Lung (tissue), 17 donors: ENCODE measurements at places on chromosomes 1 and 21. TPM values are rescaled to one million over a fixed set of nuclear protein-coding genes. Genes with fewer than 3 reads are reported as not detected.

DNA sequence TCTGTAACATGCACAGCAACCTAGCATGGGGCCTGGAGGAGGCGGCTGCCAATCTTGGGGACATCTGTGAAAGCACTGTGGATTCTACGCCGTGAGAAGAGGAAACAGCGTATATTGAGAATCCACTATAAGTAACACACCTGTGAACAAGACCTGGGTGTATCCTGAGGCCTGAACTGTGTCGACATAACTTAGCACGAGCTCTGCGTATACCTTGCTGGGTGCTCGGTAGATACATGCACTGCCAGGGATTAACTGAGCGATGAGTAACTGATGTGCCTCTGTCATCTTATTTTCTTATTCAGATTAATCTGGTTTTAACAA, 58.6 kb downstream of the DDX20 start:
- no peak for DNase-seq

Gene DENND4B
- total RNA-seq, result 40.5 TPM

Gene DTL
- 27.8 TPM for total RNA-seq

Gene CYP4B1
- 75.7 TPM for total RNA-seq

DNA sequence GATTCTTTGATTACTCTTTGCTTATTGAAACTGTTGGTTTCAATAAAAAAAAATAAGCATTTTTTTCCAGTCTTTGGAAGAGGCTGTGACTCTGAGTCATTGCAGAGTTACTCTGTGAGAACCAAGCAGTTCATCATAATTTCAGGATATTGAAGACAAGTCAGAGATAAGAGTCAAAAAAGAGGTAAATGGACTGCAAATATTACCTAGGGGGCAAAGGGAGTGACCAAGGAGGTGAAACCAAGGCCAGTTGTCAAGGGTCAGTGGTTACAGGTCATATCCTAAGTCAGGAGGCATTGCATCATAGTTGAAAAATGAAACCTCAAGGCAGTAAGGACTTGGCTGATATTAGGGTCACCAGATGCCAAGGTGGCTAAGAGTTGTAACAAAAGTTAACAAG, 597.1 kb upstream of the USP24 start:
- DNase-seq, result no peak

GRCh38 chr21:34736116-34736874, 67.5 kb downstream of the CLIC6 start:
- DNase-seq, result no peak

Gene STYXL2
- 0.57 TPM for total RNA-seq

GRCh38 chr1:11067716-11068599, 8.1 kb upstream of the SRM start:
- DNase-seq, result no peak

Gene SYT6
- total RNA-seq, result 4.2 TPM

DNA sequence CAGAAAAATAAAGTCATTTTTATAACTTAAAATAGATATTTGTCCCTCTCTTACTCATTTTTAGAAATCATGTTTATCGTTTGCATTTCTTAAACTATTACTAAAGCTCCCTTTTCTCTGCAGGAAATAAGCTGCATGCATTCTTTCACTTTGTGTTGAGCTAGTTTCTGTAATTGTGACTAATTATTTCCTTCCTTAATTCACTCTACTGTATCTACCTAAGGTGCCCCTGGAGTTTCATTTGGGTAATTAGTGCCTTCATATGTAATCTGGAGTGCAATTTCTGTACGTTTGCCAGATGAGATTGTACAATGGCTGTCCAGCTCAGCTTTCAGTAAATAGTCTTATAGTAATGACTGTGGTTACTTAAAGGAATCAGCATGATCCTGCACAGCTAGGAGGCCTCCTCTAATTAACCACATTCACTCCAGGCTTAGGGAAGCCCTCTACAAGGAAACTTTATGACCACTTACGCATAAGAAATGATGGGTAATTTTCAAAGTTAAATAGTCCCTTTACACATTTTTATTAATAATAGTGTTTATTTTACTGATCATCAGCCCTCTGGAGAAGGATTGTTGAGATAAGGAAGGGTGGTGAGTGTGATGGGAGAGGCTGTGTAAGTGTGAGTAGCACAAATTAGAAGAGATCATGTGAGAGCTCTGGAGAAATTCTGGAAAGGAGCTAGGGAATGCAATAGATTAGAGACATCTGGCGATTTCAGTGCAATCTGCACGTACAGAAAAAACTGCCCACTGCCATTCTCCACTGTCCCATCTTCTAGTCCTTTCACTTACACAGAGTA, 86.8 kb downstream of the LRRC8C start:
- peak; percentile 85 for DNase-seq

Gene SLFNL1
- total RNA-seq, result 9.2 TPM

DNA sequence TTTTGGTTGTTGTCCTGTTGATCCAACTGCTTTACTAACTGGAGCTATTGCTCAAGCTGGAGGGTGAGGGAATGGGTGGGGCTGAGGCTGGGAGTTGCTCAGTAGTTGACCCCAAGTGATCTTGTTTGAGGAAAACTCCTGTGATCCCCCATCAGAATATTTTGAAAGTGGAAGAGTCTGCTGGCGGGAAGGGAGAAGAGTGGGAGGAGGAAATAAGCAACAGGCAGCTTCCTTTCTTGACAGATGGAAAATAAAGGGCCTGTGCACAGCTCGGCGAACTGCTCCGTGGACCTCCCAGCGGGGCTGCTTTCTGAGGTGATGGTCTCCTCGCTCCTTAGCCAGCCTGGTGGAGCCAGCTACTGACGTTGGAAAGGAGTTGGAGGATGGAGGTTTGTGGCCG, 199.1 kb upstream of the LMO4 start:
- peak; percentile 60 for DNase-seq

Gene RGL1
- 49.4 TPM for total RNA-seq

DNA sequence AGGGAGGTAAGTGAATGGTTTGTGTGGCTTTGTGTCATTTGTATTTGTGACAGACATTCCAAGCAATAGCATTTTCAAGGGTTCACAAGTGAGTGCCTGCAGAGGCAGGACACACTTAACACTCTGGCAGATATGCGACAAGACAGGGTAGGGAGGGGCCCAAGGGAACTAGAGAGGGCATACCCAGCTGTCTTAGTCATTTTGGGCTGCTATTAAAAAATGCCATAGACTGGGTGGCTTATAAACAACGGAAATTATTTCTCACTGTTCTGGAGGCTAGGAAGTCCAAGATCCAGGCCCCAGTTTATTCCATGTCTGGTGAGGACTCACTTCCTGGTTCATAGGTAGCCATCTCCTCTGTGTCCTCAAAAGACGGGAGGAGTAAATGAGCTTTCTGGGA, 137.4 kb downstream of the FGGY start:
- no peak for DNase-seq

- DNase-seq, result no peak
Measured at GRCh38 chr1:219427403-219427802, 185.5 kb downstream of the ZC3H11B start.

Gene AGT
- total RNA-seq, result 1.7 TPM

GRCh38 chr1:201838381-201838780, 9.4 kb downstream of the IPO9 start:
- no peak for DNase-seq

DNA sequence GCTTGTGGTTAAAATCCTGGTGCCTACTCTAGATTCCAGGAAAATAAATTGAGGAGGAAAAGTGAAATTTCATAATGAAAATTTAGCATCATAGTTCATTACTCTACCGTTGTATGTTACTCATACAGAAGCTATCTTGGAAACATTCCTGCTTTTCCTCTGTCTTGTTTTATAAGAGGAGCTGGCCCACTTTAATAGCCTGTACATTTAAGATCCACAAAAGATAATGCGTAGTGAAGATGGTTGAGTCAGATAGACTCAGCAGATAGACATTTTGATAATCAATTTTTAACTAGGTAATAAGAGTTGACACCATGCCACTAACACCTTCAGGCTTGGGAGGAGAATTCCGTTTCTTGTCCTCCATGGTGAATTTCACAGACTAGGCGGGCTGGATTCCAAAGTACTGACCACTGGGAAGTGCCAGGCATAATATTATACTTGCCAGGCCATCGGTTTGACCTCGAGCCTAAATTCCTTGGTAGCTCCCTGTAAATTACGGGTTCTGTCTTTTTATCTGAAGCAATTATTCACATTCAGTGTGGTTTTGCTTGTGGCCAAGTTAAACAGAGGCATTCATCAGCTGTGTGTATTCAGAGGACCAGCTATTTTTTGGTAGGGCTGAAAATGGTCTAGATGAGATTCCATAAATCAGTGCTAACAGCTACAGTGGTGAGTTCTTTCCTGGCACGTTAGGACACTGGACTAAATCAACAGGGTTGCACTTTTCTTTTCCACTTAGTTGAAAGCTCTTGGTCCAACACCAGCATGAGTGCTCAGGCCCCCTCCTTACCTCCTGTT, 111.9 kb upstream of the KAZN start:
- peak; percentile 13 for DNase-seq

GRCh38 chr1:36417931-36418330, 20.2 kb upstream of the LSM10 start:
- DNase-seq, result no peak

GRCh38 chr1:25137521-25138395, 94.5 kb downstream of the SYF2 start:
- DNase-seq, result no peak

Gene ITLN1
- 3.3 TPM for total RNA-seq

- peak; percentile 54 for DNase-seq
Measured at GRCh38 chr1:179228783-179229213, 679 bp downstream of the ABL2 start.

Gene SEMA4A
- 22.7 TPM for total RNA-seq

- DNase-seq, result no peak
Measured at GRCh38 chr1:91791103-91791502, 94.8 kb downstream of the TGFBR3 start.

DNA sequence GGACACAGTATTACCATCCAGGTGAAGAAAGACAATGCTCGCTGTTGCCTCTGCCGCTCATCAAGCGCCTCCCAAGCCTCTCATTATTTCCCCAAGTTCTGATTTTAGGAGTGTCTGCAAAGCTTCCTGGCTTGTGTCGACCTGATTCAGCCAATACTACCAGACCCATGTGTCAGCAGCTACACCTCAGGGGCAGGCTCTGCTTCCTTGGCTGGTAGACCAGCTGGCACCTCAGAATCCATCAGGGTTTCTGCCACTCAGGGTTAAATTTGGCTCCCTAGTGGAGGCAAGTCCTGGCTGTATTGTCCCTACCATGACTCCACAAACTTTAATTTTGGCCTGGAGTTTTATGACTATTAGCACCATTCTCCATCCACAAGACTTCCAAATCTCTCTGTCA, 35.4 kb downstream of the SUSD4 start:
- DNase-seq, result no peak

DNA sequence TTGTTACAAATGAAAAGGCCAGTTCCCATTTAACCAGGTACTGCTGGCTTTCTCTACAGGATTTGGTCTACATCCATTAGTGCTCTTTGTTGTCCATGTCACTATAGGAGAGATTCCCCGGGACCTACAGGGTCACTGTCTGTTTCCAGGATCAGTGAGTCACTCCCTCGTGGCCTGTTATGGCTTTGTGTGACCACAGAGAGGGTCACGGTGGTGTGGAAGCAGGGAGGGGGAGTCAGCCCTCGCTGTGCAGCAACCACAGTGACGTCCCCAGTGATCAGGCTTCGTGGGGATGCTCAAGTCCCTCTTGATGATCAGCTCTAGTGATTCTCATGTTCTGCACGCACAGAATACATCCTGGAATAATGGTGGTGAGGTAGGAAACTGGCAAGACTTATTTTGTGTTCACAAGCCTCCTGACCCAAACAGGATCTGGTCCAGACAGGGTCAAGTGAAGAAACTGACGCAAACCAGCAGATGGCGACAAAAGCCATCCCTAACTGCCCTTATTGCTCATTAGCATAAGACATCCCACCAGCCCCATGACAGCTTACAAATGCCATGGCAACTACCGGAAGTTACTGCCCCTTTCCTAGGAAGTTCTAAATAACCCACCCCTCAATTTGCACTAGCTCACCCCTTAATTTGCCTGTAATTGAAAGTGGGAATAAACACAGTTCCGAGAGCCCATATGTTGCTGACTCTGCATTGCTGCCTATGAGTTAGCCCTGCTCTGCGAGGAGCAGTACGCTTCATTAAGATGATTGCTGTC, 98.5 kb downstream of the DISC1 start:
- peak; percentile 48 for DNase-seq

DNA sequence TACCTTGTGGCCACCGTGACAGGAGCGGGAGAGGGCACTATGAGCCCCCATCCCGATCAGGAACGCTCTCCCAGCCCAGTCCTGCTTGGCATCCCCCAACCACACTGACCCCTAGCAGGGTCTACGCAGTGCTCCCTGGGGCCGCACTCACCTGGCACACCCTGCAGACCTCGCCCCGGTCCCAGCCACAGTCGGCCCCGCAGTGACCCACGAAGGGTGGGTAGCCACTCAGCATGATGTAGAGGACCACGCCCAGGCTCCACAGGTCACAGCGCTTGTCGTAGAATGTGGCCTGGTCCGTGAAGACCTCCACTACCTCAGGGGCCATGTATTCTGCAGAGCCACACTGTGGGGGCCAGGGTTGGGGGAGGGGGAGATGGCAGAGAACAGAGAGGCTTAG, 11.1 kb upstream of the KNCN start:
- DNase-seq, result no peak

Gene MTARC2
- 42.9 TPM for total RNA-seq

DNA sequence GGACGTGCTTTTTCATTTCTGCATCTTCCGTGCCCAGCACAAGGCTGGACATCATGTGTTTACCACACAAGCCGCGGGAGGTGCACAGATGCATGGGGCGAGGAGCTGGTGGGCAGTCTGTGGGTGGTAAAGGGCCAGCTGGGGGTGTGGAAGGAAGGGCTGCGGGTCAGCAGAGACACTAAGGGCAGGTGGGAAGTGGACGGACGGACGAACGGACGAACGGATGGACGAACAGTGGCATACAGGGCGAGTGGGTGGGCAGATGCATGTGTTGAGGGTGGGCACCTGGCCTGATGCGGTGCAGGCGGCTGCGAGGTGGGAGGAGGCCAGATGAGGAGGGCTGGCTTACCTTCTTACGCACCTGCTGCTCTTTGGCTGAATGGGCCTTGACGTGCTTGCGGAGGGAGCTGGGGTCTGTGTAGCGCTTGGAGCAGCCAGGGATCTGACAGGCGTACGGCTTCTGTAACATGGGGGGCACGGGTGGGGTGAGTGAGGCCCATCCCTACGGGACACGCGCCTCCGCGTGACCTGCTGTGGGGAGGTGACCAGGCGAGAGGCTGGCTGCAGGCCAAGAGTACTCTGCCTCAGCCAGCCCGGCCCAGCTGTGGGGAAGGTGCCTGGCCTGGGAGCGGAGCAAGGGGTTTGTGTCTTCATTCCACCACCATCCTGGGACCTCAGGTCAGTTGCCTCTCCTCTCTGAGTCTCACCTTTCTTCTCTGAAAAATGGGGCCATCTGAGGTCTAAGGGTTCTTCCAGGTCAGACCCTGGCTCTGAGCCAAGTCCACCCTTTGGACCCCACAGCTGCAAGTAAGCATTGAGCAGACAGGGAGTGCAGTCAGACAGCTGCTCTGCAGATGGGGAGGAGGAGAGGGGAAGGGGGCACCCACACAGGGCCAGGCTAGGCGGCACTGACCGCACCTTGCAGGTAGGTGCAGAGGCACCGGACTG, 65.5 kb downstream of the DMRTB1 start:
- DNase-seq, result peak; percentile 67

Gene OR2L3
- total RNA-seq, result not detected

DNA sequence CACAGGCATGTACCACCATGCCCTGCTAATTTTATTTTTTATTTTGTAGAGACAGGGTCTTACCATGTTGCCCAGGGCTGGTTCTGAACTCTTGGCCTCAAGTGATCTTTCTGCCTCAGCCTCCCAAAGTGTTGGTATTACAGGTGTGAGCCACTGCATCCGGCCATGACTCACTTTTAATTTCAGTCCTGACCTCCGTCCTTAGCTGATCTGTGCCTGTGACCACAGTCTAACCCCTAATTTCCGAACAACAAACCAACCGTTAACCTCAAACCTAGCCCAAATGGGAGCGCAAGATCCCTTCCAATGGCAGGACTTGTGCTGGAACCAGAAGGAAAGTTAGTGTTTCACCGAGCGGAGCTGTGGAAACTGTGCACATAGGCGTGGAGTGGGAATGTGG, 29.3 kb upstream of the MAN1C1 start:
- no peak for DNase-seq
